ENCODE measurements at places on chromosomes 16 and 17.
A peak's percentile ranks its signal among the peaks of the same experiment; 100 is the strongest.

DNA sequence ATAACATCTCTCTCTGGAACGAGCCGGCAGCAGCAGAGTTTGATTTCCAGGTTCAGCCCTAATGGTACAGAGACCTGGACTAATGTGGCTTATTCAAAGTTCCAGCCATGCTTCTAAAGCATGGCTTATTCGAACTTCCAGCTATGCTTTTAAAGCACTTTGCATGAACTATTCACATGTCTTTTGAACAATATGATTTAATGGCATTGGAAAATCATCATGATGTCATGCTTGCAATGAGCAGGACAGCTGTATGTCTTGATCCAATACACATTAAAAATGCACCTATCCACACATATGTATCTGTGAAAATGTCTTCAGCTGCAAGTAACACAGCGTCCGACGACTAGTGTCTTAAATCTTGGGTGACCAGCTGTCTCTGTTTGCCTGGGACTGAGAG lies 85.7 kb downstream of the MARF1 start:
- no peak for DNase-seq
- no peaks in the 10 kb centered on the region for H3K36me3 ChIP-seq
- H3K27me3 ChIP-seq: no peaks in the 10 kb centered on the region
- H3K27ac ChIP-seq: no peak overlapping the region

- H3K4me3 ChIP-seq: no peak overlapping the region
- H3K36me3 ChIP-seq: peaks cover 9% of the 10 kb centered on the region
- no peak overlapping the region for H3K27ac ChIP-seq
- H3K4me1 ChIP-seq: peaks cover 28% of the 10 kb centered on the region
Measured at GRCh38 chr17:81049973-81050551, 15.1 kb downstream of the BAIAP2 start.

- H3K4me3 ChIP-seq: no peak overlapping the region
- no peaks in the 10 kb centered on the region for H3K36me3 ChIP-seq
- no peak for DNase-seq
- no peaks in the 10 kb centered on the region for H3K4me1 ChIP-seq
- H3K27me3 ChIP-seq: no peaks in the 10 kb centered on the region
Measured at GRCh38 chr17:57207396-57207795, 48.9 kb upstream of the MSI2 start.

DNA sequence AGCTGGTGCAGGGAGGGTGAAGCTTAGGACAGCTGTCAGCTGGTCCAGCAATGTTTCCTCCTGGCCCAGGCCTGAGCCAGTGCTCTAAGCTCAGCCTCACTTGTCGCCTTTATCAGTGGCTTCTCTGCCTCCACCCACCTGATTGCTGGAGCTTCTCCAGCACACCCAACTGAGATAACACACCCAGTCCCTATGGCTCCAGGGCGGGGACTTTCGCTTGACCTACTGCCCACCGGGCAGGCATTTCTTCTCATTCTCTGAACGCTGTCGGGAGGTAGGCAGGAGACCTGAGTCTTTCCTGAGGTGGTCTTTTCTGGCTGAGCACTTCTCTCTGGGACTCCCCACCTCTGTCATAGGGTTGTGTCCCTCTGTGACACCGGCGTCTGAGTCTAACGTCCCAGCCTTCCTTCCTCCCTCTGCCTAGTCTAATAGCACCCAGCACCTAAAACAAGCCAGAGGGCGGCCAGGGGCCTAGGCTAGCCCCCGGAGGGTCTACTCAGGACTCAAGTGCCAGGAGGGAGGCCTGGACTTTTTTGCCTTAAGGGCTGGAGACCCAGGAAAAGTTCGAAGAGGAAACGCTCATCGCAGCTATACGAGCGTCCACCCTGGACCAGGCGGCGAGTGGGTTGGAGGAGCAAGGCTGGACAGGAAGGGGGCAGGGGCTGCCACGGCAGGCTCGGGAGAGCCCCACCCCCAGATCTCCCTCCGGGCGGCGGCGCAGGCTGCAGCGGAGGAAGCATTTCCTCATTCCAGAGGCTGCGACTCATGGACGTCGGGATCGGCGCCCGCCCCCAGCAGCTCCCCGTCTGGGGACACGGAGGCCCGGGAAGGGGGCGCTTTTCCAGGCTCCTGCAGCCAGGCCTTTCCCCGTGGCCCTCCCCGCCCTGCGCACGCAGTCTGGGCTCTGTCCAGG lies 756 bp downstream of the TAX1BP3 start:
- H3K27me3 ChIP-seq: no peaks in the 10 kb centered on the region
- peaks cover 15% of the 10 kb centered on the region for H3K4me1 ChIP-seq
- peak overlapping the region; percentile 100 for H3K27ac ChIP-seq
- H3K4me3 ChIP-seq: peak overlapping the region; percentile 96

DNA sequence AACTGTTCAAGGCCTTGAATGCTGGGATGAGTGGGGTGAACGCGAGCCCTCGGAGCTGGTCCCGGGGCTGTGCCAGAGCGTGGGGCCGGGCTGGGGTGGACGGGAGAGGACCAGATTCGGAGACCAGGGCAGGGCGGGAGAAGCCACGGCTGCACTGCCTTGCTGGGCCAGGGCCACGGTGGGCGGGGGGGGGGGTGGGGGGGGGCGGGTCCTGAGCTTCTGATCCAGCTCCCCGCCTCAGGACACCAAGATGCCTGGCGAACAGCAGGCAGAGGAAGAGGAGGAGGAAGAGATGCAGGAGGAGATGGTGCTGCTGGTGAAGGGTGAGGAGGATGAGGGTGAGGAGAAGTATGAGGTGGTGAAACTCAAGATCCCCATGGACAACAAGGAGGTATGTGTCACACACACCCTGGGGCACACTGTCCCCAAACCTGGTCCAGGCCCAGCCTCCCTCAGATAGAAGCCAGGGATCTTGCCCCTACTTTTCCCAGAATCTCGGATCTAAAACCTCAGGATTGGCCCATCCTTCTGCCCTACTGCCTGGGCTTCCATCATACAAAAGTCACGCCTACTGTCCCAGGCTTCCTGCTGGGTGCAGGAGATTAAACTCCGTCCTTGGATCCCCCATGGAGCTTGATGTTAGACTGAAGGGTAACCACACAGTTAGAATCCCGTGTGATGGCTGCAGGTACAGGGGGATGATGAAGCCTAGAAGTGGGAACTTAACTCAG lies 563 bp downstream of the ZNF771 start:
- H3K4me3 ChIP-seq: peak overlapping the region; percentile 81
- DNase-seq: no peak
- peaks cover 5% of the 10 kb centered on the region for H3K4me1 ChIP-seq
- H3K27ac ChIP-seq: peak overlapping the region; percentile 24
- H3K27me3 ChIP-seq: no peaks in the 10 kb centered on the region
- H3K36me3 ChIP-seq: peaks cover 8% of the 10 kb centered on the region

GRCh38 chr17:9872852-9873251 lies 32.2 kb downstream of the RCVRN start:
- H3K36me3 ChIP-seq: no peaks in the 10 kb centered on the region
- no peak overlapping the region for H3K4me3 ChIP-seq
- no peaks in the 10 kb centered on the region for H3K4me1 ChIP-seq
- no peaks in the 10 kb centered on the region for H3K27me3 ChIP-seq
- no peak for DNase-seq

- no peak overlapping the region for H3K27ac ChIP-seq
- no peaks in the 10 kb centered on the region for H3K36me3 ChIP-seq
- H3K27me3 ChIP-seq: no peaks in the 10 kb centered on the region
- DNase-seq: no peak
- no peak overlapping the region for H3K4me3 ChIP-seq
Measured at GRCh38 chr16:64531401-64531800, 590.5 kb downstream of the CDH11 start.

DNA sequence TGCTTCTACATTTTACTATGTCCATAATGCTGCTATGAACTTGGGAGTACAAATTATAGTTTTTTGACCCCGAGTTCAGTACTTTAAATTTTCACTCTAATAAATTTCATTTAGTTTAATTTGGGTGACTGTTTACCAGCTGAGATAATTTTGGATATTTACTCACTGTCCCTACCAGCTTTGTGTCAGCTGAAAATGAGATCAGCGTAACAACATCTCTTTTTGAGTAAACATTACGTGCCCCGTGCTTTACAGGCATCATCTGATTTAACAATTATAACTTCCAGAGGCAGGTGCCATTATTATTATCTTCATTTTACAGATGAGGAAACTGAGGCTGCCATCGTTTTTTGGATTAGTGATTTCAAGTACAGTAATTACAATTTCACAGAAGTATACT lies 15.0 kb downstream of the GFOD2 start:
- peaks cover 2% of the 10 kb centered on the region for H3K36me3 ChIP-seq
- no peak overlapping the region for H3K27ac ChIP-seq
- no peak overlapping the region for H3K4me3 ChIP-seq
- DNase-seq: no peak
- H3K27me3 ChIP-seq: no peaks in the 10 kb centered on the region
- H3K4me1 ChIP-seq: no peaks in the 10 kb centered on the region

GRCh38 chr17:37101306-37101705 lies 152.6 kb downstream of the AATF start:
- H3K27me3 ChIP-seq: no peaks in the 10 kb centered on the region
- H3K27ac ChIP-seq: no peak overlapping the region
- DNase-seq: no peak
- H3K36me3 ChIP-seq: peaks cover 30% of the 10 kb centered on the region
- no peak overlapping the region for H3K4me3 ChIP-seq

GRCh38 chr17:3754458-3755334 lies 31.0 kb downstream of the HASPIN start:
- H3K36me3 ChIP-seq: no peaks in the 10 kb centered on the region
- H3K27ac ChIP-seq: peak overlapping the region; percentile 7
- H3K4me1 ChIP-seq: peaks cover 4% of the 10 kb centered on the region
- H3K27me3 ChIP-seq: no peaks in the 10 kb centered on the region

GRCh38 chr17:62085511-62086408 lies 20.7 kb upstream of the MED13 start:
- H3K27me3 ChIP-seq: no peaks in the 10 kb centered on the region
- H3K4me1 ChIP-seq: no peaks in the 10 kb centered on the region
- no peak overlapping the region for H3K4me3 ChIP-seq
- H3K27ac ChIP-seq: no peak overlapping the region

GRCh38 chr17:80586846-80587228 lies 42.2 kb downstream of the RPTOR start:
- no peaks in the 10 kb centered on the region for H3K4me1 ChIP-seq
- H3K27ac ChIP-seq: no peak overlapping the region
- peaks cover 1% of the 10 kb centered on the region for H3K36me3 ChIP-seq
- DNase-seq: no peak
- H3K27me3 ChIP-seq: no peaks in the 10 kb centered on the region
- H3K4me3 ChIP-seq: no peak overlapping the region

GRCh38 chr17:66939461-66940114 lies 24.9 kb upstream of the CACNG4 start:
- H3K36me3 ChIP-seq: no peaks in the 10 kb centered on the region
- no peak overlapping the region for H3K4me3 ChIP-seq
- no peak overlapping the region for H3K27ac ChIP-seq
- H3K27me3 ChIP-seq: no peaks in the 10 kb centered on the region

DNA sequence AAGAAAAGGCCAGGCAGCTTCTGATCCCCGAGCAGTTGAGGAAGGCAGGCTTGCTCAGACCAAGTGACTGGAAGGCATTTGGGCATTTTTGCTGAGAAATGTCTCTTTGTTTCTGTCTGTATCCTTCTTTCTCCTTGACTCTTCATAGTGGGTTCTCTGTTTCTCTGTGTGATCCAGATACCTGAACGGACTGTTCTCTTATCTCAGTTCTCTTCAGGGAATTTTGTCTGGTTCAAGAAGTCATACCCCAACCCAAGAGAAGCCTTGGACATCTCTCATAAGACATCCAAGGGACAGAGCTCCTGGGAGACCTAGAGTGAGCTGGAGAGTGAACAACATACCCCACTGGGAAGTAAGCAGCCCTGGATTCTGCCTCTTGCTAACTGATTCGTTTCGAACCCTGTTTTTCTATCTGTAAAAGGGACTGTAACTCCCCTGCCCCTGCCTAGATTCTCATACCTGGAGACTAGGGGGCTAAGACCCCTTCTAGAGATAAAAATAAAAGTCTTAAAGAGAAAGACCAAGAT lies 541 bp downstream of the CCL3 start:
- H3K4me3 ChIP-seq: no peak overlapping the region
- no peaks in the 10 kb centered on the region for H3K27me3 ChIP-seq
- no peak for DNase-seq
- H3K36me3 ChIP-seq: no peaks in the 10 kb centered on the region
- H3K27ac ChIP-seq: no peak overlapping the region

DNA sequence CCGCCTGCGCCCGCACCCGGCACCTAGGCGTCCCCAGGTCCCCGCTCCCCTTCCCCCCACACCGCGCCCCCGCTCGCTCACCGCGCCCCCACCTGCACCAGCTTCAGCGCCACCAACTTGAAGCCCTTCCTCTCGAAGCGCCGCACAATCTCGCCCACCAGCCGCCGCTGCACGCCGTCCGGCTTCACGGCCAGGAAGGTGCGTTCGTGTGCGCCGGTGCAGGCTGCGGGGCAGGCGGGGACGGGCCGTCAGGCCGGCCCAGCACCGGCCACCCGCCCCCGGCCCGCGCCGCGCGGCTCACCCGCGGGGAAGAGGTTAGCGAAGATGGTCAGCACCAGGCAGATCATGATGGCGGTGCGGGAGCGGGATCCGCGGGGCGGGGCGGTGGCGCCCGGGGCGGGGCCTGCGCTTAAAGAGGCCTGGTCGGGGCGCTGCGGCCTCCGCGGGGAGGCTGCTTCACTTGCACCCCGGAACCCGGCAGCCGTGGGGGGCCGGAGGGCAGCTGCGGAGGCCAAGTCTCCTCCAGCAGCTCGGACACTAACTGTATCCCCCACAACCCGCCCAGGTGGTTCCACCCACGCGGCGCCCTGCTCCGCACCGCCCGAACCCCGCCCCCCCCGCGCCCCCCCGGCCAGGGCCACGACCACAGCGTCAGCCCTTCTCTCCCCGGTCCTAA lies at the start of gene NME3:
Gene NME3, minus strand, starts transcription at position 356 of the 676 bp plus-strand sequence. Its CDS starts 9 bp downstream, at position 347.
- no peak within 1 kb of the TSS for H3K27ac ChIP-seq
- no peaks in the 10 kb centered on the region for H3K27me3 ChIP-seq
- H3K4me3 ChIP-seq: peak within 1 kb of the TSS; percentile 95

DNA sequence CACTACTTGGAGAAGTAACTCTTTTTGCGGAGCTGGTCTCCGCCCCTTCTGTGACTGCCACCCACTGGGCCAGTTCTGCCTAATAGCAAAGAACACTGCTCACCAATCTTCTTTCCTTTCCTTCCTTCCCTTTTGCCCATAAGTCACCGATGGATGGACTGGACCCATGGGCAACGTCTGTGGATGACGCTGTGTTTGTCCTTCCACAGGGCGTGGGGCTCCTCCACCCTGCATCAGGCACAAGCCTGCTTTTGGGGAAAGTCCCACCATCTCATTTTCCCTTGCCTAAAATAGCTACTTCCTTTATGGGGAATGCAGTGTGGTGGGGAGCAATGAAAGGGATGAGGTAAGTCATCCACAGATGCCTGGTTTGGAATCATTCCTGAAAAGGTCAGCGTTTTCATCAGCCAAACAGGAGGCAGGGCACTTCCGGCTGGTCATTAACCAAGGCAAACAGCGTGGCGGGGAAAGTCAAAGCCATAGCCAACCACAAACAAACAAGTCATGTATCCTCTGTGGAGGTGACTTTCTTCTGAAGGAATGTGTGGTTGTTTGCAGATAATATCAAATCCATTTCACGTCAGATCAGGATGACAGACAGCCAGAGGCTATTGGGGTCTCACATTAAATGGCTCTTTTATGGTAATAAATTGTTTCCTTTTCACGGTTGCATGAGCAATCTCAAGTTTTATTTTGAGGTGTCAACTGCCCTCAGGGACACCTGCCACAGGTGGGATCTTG lies 30.7 kb upstream of the MED9 start:
- peaks cover 5% of the 10 kb centered on the region for H3K4me1 ChIP-seq
- no peaks in the 10 kb centered on the region for H3K36me3 ChIP-seq
- H3K4me3 ChIP-seq: no peak overlapping the region
- H3K27ac ChIP-seq: no peak overlapping the region
- no peak for DNase-seq

- peaks cover 45% of the 10 kb centered on the region for H3K36me3 ChIP-seq
- no peaks in the 10 kb centered on the region for H3K27me3 ChIP-seq
- H3K4me1 ChIP-seq: no peaks in the 10 kb centered on the region
- no peak for DNase-seq
- H3K27ac ChIP-seq: no peak overlapping the region
- no peak overlapping the region for H3K4me3 ChIP-seq
Measured at GRCh38 chr17:82627405-82627804, 20.8 kb downstream of the WDR45B start.
